Fibroblast of gingiva (primary cell): ENCODE measurements at places on chromosomes 5 and 9.

DNA sequence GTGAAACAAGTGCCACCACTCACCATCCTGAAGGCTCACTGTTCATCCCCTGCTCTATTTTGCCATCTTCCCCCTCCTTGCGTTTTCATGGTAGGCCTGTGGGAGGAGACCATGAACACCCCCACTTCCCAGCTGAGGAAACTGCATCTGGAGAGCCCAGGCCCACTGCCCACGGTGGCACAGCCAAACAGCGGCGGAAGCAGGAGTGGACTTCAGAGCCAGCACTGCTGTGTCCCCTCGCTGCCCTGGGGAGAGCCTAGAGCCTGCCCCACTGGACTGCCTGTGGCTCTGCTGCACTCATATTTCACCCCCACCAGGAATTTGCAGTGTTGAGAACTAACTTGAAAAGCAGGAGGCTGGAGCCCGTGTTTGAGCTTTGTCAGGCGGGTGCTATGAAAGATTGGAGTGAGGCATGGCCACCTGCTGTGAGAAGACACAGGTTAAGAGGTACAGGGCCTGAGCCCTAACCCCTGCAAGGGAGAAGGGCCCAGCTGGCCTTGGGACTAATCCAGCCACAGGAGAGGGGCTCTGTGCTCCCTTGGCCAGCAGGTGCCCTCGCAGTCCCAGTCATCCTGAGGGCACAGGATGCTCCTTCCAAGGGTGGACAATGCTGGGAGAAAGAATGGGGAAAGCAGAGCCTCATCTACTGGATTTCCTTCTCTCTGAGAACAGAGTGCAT, 79.0 kb downstream of the MACROH2A1 start:
- no peak for DNase-seq

GRCh38 chr5:157955541-157956172, 96.7 kb upstream of the CLINT1 start:
- no peak for DNase-seq

DNA sequence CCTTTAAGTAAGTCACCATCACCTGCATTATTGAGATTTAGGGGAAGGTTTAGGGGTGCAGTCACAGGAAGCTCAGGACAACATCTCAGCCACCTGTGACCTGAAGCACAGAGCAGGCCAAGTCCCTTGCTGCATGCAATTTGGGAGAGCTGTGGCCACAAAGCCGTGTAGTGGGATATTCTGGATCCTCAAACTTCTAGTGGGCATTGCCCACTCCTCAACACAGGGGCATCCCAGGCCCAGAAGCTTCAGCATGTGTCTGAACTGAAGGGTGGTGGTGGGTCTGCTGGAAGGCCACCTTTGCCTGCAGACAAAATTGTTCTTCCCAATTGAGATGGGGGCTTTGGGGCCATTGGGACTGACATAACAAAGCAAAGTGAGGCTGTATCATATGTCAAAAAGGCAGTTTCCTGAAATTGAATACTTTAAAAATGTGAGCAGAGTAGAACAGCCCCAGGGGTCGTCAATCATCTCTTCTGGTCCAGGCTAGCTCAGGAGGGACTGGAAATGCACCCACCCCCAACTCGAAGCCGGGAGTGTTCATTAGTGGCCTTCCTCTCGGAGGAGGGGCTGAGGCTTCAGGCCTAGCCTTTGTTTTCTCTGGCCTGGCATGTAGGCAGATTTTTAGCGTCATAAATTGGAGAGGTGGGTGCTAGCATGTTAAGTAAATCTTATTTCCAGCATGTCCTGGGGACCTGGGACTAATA, 2.8 kb upstream of the GADD45G start:
- no peak for DNase-seq

- no peak for DNase-seq
Observed at GRCh38 chr9:132849185-132849706, 28.8 kb downstream of the AK8 start.

DNA sequence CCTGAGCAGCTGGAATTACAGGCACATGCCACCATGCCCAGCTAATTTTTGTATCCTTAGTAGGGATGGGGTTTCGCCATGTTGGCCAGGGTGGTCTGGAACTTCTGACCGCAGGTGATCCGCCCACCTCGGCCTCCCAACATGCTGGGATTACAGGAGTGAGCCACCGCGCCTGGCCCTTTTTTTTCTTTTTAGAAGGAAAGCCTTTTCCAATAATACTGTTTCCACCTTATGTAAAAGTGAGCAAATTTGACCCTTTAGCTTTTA, 23.7 kb upstream of the F2R start:
- DNase-seq, result no peak

- peak; percentile 86 for DNase-seq
Observed at GRCh38 chr5:174799121-174799520, 74.7 kb downstream of the MSX2 start.

- no peak for DNase-seq
Observed at GRCh38 chr9:92762781-92763708, 1.6 kb downstream of the BICD2 start.

DNA sequence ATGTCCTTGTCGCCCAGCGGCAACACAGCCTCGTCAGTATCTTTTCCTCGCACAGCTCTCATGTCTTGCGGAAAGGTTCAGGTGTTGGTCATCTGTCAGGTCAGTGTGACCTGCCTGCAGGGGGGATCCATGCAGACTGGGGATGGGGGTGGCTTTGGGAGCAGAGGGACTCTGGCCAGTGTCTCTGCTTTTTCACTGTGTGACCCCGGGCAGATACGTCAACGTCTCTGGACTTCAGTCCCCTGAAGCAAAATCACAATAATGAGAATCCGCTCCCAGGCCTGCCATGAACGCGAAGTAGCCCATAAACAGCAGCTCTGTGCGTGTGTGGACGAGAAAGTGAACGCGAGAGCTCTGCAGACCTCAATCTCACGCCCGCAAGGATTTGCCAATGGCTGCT, 75.7 kb upstream of the FCN1 start:
- DNase-seq, result no peak
